ENCODE measurements at places on chromosomes 12 and 14.
A peak's percentile ranks its signal among the peaks of the same experiment; 100 is the strongest.

- peak; percentile 39 for DNase-seq
Measured at GRCh38 chr12:62192180-62192902, 67.9 kb upstream of the USP15 start.

- DNase-seq = no peak
Measured at GRCh38 chr14:44029933-44030332, 477.1 kb downstream of the FSCB start.

- no peak for DNase-seq
Measured at GRCh38 chr12:105083551-105084105, 630 bp downstream of the ALDH1L2 start.

GRCh38 chr14:91246051-91246852 is 1.7 kb upstream of the GPR68 start:
- no peak for DNase-seq

DNA sequence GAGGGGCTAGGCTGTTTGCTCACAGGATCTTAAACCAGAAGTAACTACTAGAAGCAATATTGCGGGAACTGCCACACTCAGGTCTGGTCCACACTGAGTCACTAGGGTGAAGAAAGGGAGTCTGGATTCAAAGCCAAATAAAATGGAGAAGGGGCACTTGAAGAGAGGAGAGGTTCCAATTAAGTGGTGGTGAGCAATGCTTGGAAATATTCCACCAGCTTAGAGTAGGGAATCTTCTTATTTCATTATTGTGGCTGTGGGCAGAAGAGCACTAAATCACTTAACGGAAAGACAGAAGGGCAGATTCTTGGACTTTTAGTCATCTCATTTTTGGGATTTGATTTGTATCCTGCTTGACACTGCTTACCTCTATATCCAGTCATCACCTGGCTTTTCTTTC is 48.6 kb upstream of the PPP1R12A start:
- peak; percentile 89 for DNase-seq

- no peak for DNase-seq
Measured at GRCh38 chr14:73889376-73889775, 2.7 kb downstream of the ZNF410 start.

Data from GM04503 (cell line).